ENCODE measurements at places on chromosomes 12 and 14.

GRCh38 chr12:30296486-30296885 is 399.2 kb downstream of the IPO8 start:
- DNase-seq: no peak

- no peak for DNase-seq
Observed at GRCh38 chr14:90669731-90670130, 146.5 kb downstream of the TTC7B start.

GRCh38 chr14:65631040-65631439 is 218.5 kb downstream of the FUT8 start:
- no peak for DNase-seq

DNA sequence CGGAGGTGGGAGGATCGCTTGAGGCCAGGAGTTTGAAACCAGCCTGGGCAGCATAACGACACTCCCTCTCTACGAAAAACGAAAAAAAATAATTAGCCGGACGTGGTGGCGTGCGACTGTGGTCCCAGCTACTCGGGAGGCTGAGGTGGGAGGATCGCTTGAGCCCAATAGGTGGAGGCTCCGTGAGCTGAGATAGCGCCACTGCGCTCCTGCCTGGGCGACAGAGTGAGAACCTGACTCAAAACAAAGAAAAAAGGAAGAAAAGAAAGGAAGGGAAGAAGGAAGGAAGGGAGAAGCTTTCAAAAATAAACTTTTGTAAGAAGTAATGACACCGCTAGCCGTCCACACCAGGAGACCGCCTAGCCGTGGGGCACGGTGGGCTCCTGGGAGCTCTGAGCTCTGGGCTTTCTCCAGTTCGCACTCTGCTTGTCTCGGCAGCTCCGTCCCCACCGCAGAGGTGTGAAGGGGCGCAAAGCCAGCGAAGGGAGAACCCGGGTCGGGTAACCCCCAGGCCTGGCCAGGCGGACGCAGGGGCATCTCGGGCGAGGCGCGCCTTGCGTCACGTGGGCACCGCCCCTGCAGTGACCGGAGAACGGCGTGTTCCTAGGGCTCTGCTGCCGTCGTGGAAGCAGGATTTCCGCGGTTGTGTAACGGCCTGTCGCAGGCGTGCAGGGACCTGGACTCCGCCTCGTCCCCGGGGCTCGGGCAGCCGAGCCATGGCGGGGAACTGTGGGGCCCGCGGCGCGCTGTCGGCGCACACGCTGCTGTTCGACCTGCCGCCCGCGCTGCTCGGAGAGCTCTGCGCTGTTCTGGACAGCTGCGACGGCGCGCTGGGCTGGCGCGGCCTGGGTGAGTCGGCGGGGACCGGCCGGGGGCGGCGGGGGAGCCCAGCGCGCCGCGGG is at the start of gene IRAK3:
IRAK3 (plus strand) TSS at position 631 of the 902 bp plus-strand sequence; CDS start at position 717, 86 bp downstream.
- DNase-seq: peak; percentile 22

DNA sequence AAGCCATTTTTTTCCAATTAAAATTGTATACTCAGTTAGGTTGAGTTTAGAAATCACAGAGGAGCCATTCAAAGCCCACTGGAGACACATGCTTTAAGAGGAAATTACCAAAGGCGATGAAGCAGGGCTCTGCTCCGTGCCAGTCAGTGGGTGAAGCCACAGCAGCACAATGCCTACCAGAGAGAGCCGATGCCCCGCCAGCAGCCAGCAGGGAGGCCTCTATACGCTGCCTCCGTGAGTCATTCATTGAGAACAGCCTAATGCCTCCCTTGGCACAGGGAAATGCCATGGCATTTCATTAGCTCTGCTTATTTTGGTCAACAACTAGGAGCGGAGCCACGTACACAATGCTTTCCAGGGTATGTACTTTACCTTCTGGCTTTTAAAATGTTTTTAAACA is 197.8 kb upstream of the FRMD6 start:
- DNase-seq: no peak

- no peak for DNase-seq
Observed at GRCh38 chr12:8052679-8053078, 13.5 kb downstream of the C3AR1 start.

- DNase-seq: peak; percentile 79
Observed at GRCh38 chr14:37594238-37594970, 645 bp downstream of the FOXA1 start.

GRCh38 chr12:1185460-1186182 is 194.6 kb downstream of the ERC1 start:
- no peak for DNase-seq

DNA sequence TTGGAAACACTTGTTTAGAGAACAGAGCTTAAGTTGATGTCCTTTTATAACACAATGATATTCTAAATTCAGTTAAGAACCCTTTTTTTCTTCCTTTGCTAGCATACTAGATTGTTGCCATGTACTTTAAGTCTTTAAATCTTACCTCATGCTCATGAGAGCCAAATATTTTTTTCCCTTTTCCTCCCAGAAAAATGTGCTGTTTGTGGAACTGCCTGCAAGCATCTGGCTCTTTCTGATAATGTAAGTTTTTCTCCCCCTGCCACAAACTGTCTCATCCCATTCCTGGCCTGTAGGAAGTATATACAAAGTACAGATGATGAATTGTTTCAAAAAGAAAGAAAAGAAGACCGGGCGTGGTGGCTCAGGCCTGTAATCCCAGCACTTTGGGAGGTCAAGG is 5.3 kb downstream of the RNF212B start:
- no peak for DNase-seq

- no peak for DNase-seq
Observed at GRCh38 chr14:81326451-81326850, 73.7 kb downstream of the STON2 start.

- peak; percentile 23 for DNase-seq
Observed at GRCh38 chr14:37708481-37708880, 113.1 kb downstream of the TTC6 start.

GRCh38 chr14:100858838-100859220 is 32.9 kb downstream of the MEG3 start:
- DNase-seq: no peak

DNA sequence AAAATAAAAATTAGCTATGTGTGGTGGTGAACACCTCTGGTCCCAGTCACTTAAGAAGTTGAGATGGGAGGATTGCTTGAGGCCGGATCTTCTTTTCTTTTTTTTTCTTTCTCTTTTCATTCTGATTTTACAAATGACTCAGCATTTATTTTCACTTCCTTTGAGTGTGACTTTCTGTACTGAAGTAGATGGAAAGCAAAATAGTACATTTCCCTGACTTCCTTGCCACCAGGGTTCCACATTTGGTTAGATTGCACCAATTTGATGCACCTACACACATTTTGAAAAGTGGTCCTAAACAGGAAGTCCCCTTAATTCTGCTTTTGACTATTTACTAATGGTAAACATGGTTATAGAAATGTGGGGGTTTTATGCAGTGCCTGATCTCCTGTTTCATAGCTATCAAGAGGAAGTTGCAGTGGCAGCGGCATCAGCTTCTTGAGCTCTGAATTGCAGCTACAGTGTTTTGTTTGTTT is 13.0 kb upstream of the LEMD3 start:
- no peak for DNase-seq

DNA sequence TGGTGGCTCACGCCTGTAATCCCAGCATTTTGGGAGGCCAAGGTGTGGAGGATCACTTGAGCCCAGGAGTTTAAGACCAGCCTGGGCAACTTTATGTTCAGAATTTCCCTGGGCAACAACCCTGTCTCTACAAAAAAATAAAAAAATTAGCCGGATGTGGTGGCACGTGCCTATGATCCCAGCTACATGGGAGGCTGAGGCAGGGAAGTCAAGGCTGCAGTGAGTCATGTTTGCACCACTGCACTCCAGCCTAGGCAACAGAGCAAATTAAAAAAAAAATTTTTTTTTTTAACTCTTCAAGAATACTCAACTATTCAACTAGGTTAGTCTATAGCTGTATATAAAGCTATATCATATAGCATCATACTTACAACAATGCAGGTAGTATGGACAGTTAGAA is 113.0 kb downstream of the RALGAPA1 start:
- DNase-seq: no peak

DNA sequence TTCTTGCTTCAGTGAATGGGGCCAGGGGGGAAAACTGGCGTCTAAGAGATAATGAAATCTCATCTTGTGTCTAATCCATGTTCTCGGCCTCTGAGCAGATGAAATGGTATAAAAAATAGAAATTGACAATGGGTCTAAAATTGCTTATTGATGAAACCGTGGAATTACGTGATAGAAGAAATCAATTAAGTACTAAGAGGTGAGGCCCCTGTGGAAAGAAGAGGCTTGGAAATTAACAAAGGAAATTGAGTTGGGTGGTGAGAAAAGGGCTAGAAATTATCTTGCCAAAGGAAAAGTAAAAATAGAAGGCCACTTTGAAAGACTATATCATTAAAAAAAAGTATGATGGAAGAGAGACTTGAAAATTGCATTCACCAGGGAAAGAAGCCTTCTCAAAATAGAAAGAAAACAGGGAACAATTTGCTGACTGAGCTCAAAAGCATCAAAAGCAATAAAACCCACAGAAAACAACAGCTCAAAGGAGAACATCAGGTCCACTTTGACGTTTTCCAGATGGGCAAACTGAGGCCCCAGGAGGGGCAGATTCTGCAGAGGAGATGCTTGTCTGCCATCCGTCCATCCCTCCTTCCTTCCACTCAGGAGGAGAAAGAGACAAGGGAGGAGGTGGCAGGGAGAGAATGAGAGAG is 226.1 kb upstream of the RTL1 start:
- no peak for DNase-seq

GRCh38 chr14:103726474-103726873 is 10.9 kb downstream of the ZFYVE21 start:
- DNase-seq: no peak

GRCh38 chr14:56295743-56296142 is 177.5 kb downstream of the PELI2 start:
- no peak for DNase-seq

DNA sequence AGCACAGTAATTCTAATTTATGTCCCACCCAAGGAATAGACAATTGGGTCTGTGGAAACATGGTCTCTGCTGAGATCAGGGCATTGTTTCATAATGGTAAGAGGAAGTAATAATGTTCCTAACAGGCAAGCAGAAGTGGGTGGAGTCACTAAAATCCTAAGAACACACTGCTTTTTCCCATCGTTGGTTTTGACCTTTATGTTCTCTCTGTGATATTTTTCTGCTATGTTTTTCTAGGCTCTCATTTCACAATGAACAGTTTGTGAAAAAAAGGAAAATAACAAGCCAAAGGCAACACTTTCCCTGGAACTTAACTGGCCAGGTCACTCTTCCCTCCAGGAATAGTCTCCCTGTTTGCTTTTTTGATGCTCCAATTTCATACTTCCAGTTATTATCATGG is 80.6 kb upstream of the OVCH1 start:
- DNase-seq: no peak

GRCh38 chr14:104439625-104440024 is 139.9 kb upstream of the C14orf180 start:
- DNase-seq: no peak

GRCh38 chr14:89373185-89373584 is 43.8 kb downstream of the FOXN3 start:
- no peak for DNase-seq

DNA sequence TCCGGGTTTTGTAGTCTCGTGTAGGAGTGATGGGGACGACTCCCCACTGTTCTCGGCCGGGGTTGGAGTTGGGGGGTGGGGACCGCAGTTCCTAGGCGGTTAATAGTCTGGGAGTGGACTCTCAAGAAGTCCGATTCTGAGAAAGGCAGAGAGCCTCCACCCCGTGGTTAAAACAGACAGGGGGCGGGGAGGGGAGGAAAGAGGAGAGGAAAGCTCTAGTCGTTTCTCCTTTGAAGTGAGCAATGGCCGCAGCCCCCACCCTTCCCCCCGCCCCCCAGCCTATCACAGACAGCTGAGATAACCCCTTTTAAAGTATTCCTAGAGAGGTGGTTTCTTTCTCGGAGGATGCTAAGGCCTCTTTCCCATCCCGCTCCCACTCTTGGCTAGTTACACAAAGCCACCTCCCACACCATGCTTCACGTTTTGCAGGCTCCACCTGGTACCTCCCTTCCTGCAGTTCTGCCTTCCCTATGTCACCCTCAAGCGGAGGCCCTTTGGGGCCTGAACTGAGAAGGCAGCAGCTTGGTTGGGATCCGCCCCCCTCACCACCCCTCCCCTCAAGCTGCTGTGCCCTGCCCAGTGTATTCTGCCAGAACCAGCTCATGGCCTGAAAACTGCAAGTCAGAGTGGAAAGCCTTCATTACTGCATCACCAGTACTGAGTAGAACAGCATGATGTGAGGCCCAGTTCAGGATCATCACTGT is 853 bp downstream of the USP5 start:
- peak; percentile 79 for DNase-seq

DNA sequence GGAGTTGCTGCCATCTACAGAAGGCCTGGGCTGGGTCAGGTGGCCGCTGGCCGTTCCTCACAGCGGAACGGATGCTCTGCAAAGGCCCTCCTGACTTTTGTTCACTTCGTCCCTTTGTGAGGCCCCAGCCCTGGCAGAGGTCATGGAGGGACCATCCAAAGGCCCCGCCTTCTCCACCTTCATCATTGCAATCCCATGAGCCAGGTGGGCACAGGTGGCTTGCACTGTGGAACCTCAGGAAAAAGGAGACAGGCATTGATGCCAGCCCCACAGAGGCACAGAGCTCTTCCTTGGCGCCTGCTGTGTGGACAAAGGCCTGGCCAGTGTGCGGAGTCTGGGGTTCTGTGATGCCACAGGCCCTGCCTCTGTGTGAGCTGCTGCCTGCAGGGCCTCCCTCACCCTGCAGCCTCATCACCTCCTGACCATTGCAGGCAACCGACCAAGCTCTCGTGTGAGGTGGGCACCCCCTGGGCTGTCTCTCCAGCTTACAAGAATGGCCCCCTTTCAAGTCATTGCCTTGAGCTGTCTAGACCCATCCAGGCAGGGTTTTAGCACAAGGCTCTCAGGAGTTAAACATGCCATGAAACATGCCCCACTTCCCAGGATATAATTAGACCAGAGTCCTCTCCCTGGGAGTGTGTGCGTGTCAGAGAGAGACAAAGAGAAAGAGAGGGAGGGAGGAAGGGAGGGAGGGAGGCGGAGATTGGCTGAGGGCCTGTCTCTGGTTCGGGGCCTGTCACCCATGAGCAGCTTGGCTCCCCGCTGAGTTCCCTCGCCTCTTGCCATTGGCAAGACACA is 19.3 kb downstream of the NFKBIA start:
- peak; percentile 93 for DNase-seq

GRCh38 chr14:57712698-57713097 is 153.2 kb downstream of the SLC35F4 start:
- DNase-seq: no peak

DNA sequence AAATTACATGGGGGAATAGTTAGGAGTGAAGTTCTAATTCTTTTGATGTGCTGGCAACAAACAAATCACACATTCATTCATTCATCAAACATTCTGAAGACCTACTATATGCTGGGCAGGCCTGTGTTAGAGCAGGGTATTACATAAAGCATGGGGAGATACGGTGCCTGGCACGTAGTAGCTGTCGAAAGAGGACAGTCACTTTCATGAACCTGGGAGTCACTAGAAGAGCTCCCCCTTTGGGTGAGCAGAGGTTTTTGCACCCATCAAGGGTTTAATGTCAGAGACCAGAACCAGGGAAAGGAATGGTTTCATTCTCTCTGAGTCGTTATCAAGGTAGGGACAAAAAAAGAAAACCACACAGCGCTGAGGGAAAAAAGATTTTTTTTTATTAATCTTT is 10.0 kb downstream of the LHX5 start:
- no peak for DNase-seq

- peak; percentile 87 for DNase-seq
Observed at GRCh38 chr12:109052414-109053323, at the start of gene USP30. USP30 (plus strand) TSS chr12:109052576; CDS start chr12:109052679, 103 bp downstream.

- no peak for DNase-seq
Observed at GRCh38 chr14:105069522-105069870, 4.3 kb upstream of the GPR132 start.
